ENCODE measurements at places on chromosomes 16 and 17.

GRCh38 chr16:51538707-51539498, 387.8 kb upstream of the SALL1 start:
- peak; percentile 96 for DNase-seq

DNA sequence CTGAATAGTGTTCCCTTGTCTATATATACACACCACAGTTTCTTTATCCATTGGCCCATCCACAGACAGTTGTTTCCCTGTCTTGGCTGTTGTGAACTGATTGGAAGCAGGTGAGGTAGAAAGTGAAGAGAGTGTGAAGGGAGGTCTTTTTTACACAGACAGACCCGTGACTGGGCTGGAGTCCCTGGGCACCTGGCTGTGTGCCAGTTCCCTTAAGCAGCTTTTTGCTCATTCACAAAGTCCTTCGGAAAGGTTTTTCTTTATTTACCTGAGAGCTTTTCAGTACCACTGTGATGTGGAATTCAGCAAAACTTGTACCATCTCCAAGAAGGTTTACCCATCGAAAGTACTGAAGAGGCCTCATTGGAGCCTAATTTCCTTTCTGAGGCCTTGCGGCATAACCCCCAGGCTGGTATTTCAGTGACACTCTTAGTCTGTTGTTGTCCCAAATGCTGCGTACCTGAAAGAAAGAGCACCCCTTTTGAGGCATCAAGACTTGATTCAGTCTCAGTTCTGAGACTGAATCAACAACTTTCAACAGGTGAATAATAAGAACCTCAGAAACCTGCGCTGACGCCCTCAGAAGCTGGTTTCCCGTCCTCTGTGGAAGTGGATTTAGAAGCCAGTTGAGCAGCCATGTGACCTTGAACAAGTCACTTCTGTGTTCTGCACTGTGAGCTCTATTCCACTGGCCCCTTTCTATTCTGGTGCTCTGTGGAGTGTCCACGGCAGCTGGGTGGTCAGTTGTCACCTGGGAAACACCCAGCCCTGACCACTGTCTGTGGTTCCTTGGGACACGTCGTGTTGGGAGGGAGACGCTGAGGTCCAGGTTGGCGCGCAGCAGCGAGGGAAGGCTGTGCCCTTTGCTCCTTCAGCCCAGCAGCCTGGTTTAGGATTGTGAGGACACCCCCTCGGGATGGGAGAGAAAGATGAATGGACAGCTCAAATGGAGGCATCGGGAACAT, 53.9 kb upstream of the CRISPLD2 start:
- no peak for DNase-seq

GRCh38 chr17:42509841-42510240, 26.2 kb upstream of the NAGLU start:
- no peak for DNase-seq

- DNase-seq = no peak
These were observed 576 bp downstream of the EPOP start for GRCh38 chr17:38674014-38674748.

GRCh38 chr17:31491376-31492131, 100.1 kb downstream of the RAB11FIP4 start:
- DNase-seq = no peak

Measured in kidney epithelial cell (primary cell).